Astrocyte (in vitro differentiated cells and primary cell): ENCODE measurements at places on chromosomes 7 and 10.

DNA sequence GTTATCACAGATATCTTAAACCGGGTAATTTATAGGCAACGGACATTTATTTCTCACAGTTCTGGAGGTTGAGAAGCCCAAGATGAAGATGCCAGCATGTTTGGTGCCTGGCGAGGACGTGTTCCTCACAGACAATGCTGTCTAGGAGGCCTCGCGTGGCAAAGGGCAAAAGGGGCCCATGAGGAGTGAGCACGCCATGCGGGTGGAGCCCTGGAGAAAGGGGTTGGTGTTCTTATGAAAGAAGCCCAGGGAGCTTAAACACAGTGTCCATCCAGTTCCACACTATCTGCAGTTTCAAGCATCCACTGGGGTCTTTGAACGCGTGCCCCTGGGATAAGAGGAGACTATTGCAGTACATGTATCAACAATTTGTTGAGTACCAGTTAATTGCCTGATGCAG lies 51.4 kb downstream of the CXCL12 start:
- peaks cover 13% of the 10 kb centered on the region for H3K4me1 ChIP-seq
- no peak overlapping the region for H3K4me3 ChIP-seq

- no peak for DNase-seq
- H3K36me3 ChIP-seq: no peaks in the 10 kb centered on the region
- H3K27ac ChIP-seq: no peak overlapping the region
- peaks cover 9% of the 10 kb centered on the region for H3K4me1 ChIP-seq
- no peak overlapping the region for H3K4me3 ChIP-seq
These were observed 90.0 kb upstream of the SEMA3C start for GRCh38 chr7:81008901-81009300.

DNA sequence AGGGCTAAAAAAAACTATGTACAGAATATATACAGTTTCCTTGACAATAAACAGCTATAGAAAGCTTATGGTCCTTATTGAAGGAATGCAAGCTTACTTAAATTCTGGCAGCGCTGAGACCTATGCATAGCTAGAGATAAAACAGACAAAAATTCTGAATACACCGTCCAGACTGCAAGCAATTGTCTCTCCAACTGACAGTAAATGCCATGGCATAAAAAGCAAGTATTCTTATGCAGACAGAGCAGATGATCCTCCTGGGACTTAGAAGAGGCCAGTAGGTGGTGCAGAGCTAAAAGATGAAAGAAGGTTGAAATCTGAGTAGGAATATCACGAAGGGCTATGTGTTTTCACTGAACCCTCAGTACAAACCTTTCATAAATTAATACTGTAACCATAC lies 157.0 kb upstream of the CACNA2D1 start:
- H3K4me3 ChIP-seq: no peak overlapping the region
- peaks cover 5% of the 10 kb centered on the region for H3K4me1 ChIP-seq
- H3K27ac ChIP-seq: no peak overlapping the region
- H3K36me3 ChIP-seq: no peaks in the 10 kb centered on the region
- H3K27me3 ChIP-seq: no peaks in the 10 kb centered on the region

DNA sequence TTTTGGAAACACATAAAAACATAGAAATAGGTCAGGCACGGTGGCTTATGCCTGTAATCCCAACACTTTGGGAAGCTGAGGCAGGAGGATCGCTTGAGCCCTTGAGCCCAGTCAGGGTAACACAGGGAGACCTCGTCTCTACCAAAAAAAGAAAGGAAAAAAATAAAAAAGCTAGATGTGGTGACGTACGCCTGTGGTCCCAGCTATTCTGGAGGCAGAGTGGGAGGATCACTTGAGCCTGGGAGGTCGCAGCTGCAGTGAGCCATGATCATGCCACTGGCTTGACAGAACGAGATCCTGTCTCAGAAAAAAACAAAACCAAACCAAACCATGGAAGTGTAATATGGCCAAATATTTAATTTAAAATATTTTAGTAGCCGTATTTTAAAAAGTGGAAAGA lies 55.6 kb downstream of the MCU start:
- no peak overlapping the region for H3K27ac ChIP-seq
- no peaks in the 10 kb centered on the region for H3K36me3 ChIP-seq
- no peak overlapping the region for H3K4me3 ChIP-seq
- H3K4me1 ChIP-seq: no peaks in the 10 kb centered on the region
- H3K27me3 ChIP-seq: no peaks in the 10 kb centered on the region

- H3K27me3 ChIP-seq: no peaks in the 10 kb centered on the region
- peaks cover 24% of the 10 kb centered on the region for H3K4me1 ChIP-seq
- peak overlapping the region; percentile 48 for H3K27ac ChIP-seq
- no peak overlapping the region for H3K4me3 ChIP-seq
- H3K36me3 ChIP-seq: peaks cover 29% of the 10 kb centered on the region
- peak; percentile 81 for DNase-seq
These were observed 28.0 kb downstream of the ITPRIP start for GRCh38 chr10:104309980-104310978.

DNA sequence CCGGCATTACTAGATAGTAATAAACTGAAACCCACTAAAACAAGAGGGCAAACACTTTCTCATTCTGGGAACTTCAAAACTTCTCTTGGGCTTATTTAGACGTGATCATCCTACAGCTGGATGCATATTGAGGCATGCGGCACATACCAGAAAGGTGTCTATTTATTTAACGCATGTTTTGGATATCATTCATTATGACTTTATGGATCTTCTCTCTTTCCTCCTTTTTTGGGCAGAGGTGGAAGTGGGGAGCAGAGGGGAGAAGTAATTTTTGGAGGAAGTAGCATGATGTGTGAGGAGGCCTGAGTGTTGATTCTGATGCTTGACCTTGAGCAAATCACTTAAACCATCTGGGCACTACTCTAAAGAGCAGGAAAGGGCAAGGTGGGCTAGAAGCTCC lies 270.6 kb downstream of the TRIL start:
- peaks cover 23% of the 10 kb centered on the region for H3K4me1 ChIP-seq

DNA sequence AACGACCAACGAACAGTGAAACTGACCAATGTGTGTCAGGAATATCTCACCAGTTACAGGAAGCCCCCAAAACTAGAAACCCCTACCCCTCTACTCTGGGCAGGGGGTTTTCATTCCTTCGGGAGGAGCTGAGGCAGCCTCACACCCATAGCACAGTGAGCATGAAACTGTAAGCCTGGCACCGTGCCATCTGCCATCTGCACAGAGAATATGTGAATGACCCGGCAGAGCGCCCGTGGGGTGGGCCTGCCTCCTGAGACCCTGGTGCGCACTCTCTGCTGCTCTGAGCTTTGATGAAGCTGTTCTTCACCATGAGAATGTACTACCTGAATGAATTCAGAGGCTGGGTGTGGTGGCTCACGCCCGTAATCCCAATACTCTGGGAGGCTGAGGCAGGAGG lies 27.1 kb downstream of the DAGLB start:
- no peak for DNase-seq
- H3K36me3 ChIP-seq: peaks cover 24% of the 10 kb centered on the region
- no peak overlapping the region for H3K4me3 ChIP-seq
- no peaks in the 10 kb centered on the region for H3K4me1 ChIP-seq

GRCh38 chr10:70348228-70348850 lies 34.1 kb downstream of the LRRC20 start:
- no peaks in the 10 kb centered on the region for H3K36me3 ChIP-seq
- H3K4me1 ChIP-seq: no peaks in the 10 kb centered on the region

- DNase-seq: no peak
- no peak overlapping the region for H3K4me3 ChIP-seq
- no peaks in the 10 kb centered on the region for H3K36me3 ChIP-seq
- H3K27me3 ChIP-seq: no peaks in the 10 kb centered on the region
- no peaks in the 10 kb centered on the region for H3K4me1 ChIP-seq
These were observed 69.0 kb downstream of the ANK3 start for GRCh38 chr10:60320666-60321065.

DNA sequence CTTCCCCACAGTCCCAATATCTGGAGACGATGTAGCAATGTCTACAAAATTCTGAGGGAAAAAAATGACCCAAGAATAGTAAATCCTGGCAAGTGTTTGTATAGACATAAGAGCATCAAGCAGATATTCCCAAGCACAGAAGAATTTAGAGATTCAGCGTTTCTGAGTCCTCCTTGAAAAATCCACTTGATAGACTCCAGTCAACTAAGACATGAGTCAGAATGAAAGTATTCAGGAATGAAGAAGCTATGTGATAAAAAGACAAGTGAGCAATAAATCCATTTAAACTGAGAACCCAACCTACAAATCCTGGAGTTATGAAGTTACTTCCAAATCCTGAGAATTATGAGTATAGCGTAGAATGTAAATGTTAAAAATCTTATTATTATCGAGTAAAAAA lies 86.1 kb upstream of the NPY start:
- no peaks in the 10 kb centered on the region for H3K27me3 ChIP-seq
- H3K4me1 ChIP-seq: no peaks in the 10 kb centered on the region

- no peaks in the 10 kb centered on the region for H3K4me1 ChIP-seq
- no peaks in the 10 kb centered on the region for H3K36me3 ChIP-seq
- no peak for DNase-seq
- no peaks in the 10 kb centered on the region for H3K27me3 ChIP-seq
These were observed 55.7 kb upstream of the PRSS58 start for GRCh38 chr7:142313528-142313927.

DNA sequence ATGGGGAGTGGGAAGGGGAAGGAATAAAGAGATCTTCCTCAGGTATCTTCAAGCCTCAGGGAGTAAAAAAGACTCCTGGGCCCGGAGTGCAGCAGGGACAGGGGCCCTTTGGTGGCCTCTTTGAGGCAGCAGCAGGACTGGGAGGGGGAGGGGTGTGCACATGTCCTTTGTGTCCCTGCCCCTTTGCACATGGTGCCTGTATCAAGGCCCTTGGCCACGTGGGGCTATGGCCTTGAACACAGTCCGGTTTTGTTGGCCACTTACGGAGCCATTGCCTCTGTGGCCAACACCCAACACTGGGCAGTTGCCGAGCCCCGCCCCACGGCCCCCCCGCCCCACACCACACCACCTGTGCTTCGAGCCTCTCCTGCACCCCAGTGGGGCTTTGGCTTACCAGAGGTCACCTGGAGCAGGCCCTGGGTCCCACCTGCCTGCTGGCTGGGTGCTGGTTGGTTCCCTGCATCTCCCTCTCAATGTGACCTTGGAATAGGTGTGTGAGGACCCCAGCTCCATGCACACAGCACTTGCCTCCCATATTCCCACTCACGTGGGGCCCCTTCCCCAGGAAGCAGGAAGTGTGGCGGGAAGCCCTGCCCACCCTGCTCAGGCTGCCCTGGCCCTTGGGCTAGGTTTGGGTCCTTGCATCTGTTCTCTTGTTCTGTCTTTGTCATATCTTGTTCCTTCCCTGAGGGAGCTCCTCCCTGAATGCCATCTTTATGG lies 5.4 kb downstream of the SAP25 start:
- no peaks in the 10 kb centered on the region for H3K36me3 ChIP-seq
- H3K27ac ChIP-seq: no peak overlapping the region
- peaks cover 29% of the 10 kb centered on the region for H3K4me1 ChIP-seq
- H3K4me3 ChIP-seq: no peak overlapping the region
- H3K27me3 ChIP-seq: no peaks in the 10 kb centered on the region

- H3K27ac ChIP-seq: no peak overlapping the region
- H3K4me1 ChIP-seq: peaks cover 9% of the 10 kb centered on the region
- peaks cover 80% of the 10 kb centered on the region for H3K27me3 ChIP-seq
- peak overlapping the region; percentile 44 for H3K4me3 ChIP-seq
- no peaks in the 10 kb centered on the region for H3K36me3 ChIP-seq
- peak; percentile 16 for DNase-seq
These were observed 1.4 kb downstream of the HPSE2 start for GRCh38 chr10:99234041-99234790.

GRCh38 chr10:31000071-31000782 lies 31.4 kb downstream of the ZNF438 start:
- H3K27ac ChIP-seq: no peak overlapping the region
- no peaks in the 10 kb centered on the region for H3K27me3 ChIP-seq
- no peak overlapping the region for H3K4me3 ChIP-seq
- no peak for DNase-seq

DNA sequence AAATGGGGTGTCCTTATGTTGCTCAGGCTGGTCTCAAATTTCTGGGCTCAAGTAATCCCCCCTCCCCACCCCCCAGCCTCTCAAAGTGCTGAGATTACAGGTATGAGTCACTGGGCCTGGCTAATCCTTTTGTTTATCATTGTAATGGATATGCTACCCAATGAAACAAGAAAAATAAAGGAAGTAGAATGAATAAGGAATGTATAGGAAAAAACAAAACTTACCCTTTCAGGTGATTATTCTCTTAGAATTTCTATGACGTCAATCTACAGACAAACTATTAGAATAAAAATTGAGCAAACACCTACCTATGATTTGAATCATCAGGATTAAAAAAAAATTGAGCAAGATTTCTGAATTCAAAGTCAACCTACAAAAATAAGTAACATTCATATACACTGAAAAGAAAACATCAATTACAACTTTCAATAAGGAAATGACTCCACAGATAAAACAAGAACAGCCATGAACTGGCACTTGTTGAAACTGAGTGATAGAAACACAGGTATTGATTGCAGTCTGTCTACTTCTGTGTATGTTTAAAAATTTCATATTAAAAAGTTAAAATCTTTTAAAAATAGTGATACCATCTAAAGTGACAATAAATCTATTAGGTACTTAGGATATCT lies 12.2 kb downstream of the ADAM12 start:
- peaks cover 9% of the 10 kb centered on the region for H3K36me3 ChIP-seq
- H3K4me1 ChIP-seq: peaks cover 16% of the 10 kb centered on the region
- H3K4me3 ChIP-seq: no peak overlapping the region
- DNase-seq: no peak

DNA sequence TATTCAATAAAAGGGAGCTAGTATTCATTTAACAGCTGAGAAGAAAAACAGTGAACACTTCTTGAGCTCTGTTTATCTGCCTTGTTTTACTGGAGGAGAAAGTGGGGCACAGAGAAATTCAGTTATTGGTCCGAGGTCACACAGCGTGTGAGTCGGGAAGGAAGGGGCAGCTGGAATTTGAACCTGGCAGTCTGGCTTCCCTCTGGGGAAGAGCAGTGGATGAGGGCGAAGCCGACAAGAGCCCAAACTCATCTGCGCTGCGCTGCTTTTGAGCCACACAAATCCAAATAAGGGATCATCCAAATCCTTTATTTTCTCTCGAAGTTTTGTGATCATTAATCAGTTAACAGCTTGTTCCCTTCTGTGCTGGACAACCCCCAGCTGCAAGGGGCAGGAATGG lies 23.7 kb upstream of the PFKFB3 start:
- DNase-seq: no peak
- no peaks in the 10 kb centered on the region for H3K27me3 ChIP-seq
- no peak overlapping the region for H3K27ac ChIP-seq

- no peak overlapping the region for H3K4me3 ChIP-seq
- DNase-seq: no peak
- no peaks in the 10 kb centered on the region for H3K36me3 ChIP-seq
- no peaks in the 10 kb centered on the region for H3K4me1 ChIP-seq
These were observed 11.0 kb downstream of the TBATA start for GRCh38 chr10:70773965-70774809.

DNA sequence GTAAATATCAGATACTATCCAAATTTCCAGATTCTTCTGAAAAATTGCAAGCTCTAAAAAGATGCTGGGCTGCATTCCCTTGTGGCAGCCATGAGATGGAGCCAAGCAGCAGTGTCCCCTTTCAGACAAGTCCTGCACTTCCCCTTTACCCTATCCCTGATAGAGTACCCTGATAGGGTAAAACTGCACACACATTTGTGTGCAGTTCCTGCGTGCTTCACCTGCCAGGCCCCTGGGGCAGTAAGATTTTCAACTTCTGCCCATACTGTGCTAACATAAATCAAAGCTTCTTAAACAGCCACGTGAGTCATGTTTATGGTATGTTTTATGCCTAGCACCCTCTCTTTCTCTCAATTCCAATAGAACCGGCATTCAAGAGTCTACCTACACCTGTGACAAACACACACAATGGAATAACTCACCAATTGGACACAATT lies 52.2 kb downstream of the IFIT5 start:
- H3K4me1 ChIP-seq: no peaks in the 10 kb centered on the region
- H3K27me3 ChIP-seq: no peaks in the 10 kb centered on the region
- H3K36me3 ChIP-seq: no peaks in the 10 kb centered on the region
